ENCODE measurements at places on chromosomes 2 and 18.

DNA sequence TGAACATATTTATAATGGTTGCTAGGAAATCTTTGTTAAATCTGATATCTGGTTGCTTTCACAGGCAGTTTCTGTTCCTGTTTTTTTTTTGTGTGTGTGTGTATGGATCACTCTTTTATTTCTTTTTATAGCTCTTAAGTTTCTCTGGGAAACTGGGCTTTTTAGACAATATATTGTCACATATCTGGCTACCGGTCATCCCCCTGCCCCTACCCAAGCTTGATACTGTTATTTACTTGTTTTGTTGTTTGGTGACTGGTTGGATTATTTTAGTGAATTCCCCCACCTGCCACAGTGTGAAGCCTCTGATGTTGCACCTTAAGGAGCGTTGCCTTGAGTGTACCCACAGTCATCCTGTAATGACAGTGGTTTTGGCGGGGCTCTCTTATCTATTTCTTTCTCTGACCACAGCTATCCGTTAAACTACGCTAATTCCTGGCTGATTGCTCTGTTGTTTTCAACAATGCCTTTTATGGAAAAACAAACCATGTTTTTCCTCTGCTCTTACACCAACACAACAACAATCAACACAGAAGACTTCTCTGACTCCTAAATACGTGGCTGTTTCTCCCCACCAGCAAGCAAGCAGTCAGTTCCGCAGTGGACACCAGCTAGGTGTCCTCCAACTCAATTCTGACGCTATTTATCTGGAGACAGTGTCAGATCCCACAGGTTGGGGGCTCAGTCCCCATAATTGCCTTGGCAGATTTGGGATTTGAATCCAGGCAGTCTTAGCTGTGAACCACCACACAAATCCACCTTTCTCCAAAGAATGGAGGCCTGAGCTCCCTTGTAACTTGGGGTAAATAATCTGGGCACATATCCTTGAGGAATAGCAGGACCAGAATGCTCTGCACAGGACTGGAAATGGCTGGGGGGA is 10.9 kb downstream of the GNLY start:
- DNase-seq = no peak

- DNase-seq = no peak
Measured at GRCh38 chr2:184113696-184114403, 484.5 kb upstream of the ZNF804A start.

GRCh38 chr18:22303927-22304326 is 113.8 kb downstream of the CTAGE1 start:
- DNase-seq = no peak

GRCh38 chr18:67583621-67584020 is 67.1 kb upstream of the DSEL start:
- DNase-seq = no peak

- DNase-seq = no peak
Measured at GRCh38 chr2:223114170-223114569, 62.2 kb downstream of the KCNE4 start.

GRCh38 chr2:235080101-235080500 is 128.3 kb downstream of the SH3BP4 start:
- DNase-seq = no peak

DNA sequence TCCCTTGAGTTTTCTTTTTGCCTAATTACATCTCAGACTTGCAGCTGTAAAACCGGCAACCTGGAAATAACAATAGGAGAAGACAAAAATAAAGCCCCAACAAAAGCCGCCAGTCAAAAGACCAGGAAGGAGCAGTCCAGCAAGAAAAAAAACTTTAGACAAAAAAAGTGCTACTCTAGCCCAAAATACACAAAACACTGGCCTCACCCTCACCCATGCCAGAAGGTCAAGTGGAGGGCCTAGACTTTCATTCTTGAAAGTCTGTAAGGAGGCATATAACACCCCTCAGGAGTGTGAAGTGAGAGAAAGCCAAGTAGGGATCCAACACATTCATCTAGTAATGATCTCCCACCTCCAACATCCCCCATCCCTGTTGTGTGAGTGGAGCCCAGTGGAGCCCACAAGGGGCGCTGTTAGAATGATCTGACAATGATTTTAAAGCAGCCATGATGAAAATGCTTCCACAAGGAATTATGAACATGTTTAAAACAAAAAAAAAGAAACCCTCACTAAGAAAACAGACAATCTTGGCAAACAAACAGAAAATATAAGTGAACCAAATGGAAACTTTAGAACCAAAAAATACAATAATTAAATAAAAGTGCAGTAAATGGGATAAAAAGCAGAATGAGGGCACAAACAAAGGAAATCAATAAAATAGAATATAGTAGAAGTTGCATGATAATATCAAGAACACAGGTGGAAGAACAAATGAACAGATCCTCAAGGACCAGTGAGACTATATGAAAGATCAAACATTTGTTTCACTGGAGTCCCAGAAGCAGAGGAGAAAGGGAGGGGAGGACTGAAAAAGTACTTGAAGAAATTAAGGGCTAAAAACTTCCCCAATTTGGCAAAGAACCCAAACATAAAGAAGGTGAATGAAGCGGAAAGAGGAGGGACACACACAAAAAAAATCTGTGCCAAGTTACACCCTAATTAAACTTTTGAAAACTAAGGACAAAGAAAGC is 23.9 kb downstream of the SESTD1 start:
- no peak for DNase-seq

- DNase-seq = peak; percentile 25
Measured at GRCh38 chr18:75070625-75071483, 138.1 kb downstream of the PTGR3 start.

DNA sequence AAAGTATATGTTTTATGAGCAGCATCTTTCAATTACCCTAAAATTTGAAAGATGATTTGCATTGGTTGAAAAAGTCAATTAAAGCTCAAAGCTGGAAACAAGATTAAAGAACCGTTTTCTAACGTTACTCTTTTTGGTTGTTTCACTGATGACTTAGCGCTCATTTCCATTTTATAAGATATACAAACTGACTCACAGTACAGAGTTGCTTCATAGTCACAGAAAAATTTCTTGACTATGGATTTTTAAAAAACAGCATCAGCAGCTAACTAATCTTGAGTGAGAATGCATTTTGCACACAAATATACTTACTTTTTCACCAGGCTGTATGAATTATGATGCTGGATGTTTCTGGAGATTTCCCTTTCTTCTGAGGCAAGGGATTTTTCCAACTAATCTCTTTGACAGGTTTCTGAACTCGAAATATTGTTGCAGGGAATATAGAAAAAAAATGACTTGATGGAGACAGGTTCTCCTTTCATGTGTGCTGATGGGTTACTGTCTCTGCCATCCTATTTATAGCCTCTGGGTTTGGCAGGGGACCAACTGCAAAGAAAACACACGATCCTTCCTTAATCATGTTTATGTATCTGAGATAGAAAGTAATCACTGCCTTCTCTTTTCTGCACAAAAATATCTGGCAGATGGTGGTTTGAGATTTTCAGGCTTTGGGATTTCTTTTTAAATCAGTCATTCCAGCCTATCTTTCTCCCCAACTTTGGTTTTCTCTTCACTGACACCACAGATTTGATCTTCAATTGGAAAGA is 129.4 kb upstream of the DAPL1 start:
- no peak for DNase-seq

- DNase-seq = no peak
Measured at GRCh38 chr2:215702116-215702902, 266.4 kb upstream of the FN1 start.

- DNase-seq = peak; percentile 42
Measured at GRCh38 chr2:40243581-40244187, 208.2 kb downstream of the SLC8A1 start.

GRCh38 chr2:55296393-55296792 is 27.4 kb upstream of the MTIF2 start:
- DNase-seq = no peak

- DNase-seq = no peak
Measured at GRCh38 chr18:13265008-13265910, 46.7 kb downstream of the LDLRAD4 start.

- DNase-seq = no peak
Measured at GRCh38 chr2:241080405-241081189, 21.5 kb downstream of the MTERF4 start.

- no peak for DNase-seq
Measured at GRCh38 chr2:199315299-199316179, 142.2 kb downstream of the SATB2 start.

GRCh38 chr18:67876871-67877270 is 360.4 kb upstream of the DSEL start:
- no peak for DNase-seq

- DNase-seq = no peak
Measured at GRCh38 chr2:75896779-75897366, 186.2 kb upstream of the GCFC2 start.

- no peak for DNase-seq
Measured at GRCh38 chr18:22337833-22338232, 79.9 kb downstream of the CTAGE1 start.

- DNase-seq = no peak
Measured at GRCh38 chr2:58350484-58350883, 109.4 kb upstream of the FANCL start.

GRCh38 chr2:211225784-211226183 is 669.4 kb downstream of the CPS1 start:
- no peak for DNase-seq

- DNase-seq = no peak
Measured at GRCh38 chr2:112003576-112004252, 51.4 kb upstream of the TMEM87B start.

- no peak for DNase-seq
Measured at GRCh38 chr2:40283111-40283909, 168.6 kb downstream of the SLC8A1 start.

GRCh38 chr2:231292472-231293134 is 94.2 kb downstream of the ARMC9 start:
- DNase-seq = no peak

GRCh38 chr18:22167091-22167470 is 2.3 kb upstream of the GATA6 start:
- DNase-seq = peak; percentile 81

- no peak for DNase-seq
Measured at GRCh38 chr2:4507661-4508060, 804.3 kb downstream of the DCDC2C start.

- no peak for DNase-seq
Measured at GRCh38 chr2:102114290-102114721, 28.2 kb upstream of the IL1R1 start.

DNA sequence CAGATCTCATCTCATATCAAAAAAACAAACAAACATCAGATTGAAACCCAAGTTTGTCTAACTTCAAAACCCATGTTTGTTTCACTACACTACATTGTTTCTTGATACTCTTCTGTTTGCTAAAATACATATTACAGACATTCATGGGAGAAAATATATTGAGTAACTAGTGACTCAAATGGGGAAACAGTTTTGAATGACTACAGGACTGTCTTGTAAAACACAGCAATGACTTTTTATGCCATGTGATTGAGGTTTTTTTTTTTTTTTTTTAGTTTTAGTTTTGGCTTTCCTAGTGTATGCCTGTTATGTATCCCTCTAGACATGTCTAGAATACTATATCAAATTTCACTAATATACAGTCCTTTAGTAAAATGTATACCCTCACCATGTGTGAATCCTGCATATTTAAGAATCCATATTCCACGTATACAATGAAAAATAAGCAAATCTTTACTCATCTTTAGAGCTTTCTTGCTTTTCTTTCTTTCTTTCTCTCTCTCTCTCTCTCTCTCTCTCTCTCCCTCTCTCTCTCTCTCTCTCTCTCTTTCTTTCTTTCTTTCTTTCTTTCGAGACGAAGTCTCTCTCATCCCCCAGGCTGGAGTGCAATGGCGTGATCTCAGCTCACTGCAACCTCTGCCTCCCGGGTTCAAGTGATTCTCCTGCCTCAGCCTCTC is 46.6 kb upstream of the SERTAD2 start:
- no peak for DNase-seq

DNA sequence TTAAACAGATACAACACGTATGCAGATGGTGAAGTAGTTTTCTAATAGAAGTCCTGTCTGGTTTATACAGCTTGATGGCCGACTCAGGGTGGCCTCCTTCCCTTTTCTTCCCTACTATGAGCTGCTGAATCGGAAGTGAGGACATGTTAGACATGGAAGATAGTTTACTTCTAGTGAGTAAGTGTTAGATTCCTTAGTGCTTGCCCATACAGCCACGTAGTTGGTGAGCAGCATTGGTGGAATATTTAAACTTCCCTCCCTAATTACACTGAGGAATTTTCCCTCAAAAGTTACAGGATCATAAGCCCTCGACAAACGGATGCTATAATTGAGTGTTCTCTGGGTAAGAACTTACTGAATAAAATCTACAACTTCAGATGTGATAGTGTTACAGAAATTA is 52.1 kb downstream of the RHBDD1 start:
- DNase-seq = no peak

DNA sequence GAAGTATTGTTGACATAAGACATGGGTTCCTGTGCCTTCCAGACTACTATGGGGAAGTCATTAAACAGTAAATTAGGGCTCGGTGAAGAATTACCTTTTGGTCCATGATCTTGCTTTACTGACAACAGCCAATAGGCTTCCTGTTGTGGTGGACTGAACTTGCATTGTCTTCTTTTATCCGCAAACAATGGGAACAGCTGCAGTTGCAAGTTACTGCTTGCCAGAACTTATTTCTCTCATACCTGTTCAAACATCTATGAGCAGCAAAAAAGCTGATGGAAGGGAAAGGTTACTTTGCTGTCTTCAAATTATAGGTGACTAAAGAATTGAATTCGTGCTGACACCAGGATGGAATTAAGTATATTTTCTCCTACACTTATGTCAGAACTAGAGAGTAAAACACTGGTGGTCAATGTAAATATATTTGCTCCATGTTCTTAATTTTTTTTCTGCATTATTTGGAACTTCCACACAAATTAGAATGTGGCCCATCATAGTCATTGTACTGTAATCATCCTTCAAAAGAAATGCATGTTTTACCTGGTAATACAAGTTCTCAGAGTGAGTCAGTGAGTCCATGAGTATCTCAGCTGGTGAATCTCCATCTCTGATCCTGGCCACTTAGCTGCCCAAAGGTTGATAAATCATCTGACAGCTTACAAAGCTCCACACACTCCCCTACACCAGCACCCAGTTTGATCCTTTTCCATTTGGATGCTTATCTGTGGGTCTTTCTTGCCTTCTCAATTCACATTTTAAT is 37.3 kb upstream of the RNF152 start:
- no peak for DNase-seq

DNA sequence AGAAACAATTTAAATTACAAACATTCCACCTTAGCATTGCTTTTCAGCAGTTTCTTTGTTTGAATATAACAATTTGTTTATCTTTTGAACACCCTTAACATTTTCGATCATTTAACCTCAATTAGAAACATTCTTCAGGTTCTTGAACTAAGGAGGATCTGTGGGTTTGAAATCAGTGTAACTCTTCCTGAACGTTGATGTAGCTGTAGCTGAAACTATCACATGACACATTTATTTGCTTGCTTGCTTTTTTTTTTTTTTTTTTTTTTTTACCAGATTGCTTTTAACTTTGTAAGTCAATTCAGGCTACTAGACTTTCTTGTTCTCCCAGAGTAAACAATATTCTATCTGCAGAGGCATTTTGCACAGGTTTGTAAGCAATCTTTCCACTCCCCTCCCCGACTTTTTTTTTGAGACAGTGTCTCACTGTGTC is 47.6 kb downstream of the GPD2 start:
- no peak for DNase-seq

Measured in right kidney (tissue), 9 donors.